ENCODE measurements at places on chromosomes 5 and 9.

GRCh38 chr5:59565551-59565950 lies 328.0 kb downstream of the PDE4D start:
- no peak for DNase-seq

DNA sequence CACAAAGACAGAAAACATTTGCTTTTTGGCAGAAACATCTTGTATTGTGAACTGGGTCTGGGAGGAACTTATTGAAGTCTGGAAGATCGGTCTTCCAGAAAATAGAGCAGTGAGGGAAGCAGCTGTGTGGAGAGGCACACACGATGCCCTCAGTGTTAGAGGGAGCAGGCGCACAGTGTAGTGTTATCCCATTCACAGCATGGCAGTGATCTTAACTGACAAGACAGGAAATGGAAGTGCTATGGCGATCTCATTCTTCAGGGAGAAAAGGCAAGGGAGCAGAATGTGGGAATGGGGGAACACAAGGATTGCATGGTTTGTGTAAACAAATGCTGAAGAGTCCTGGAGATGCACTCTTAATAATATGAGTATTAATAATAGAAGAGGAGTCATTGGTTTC lies 161.0 kb downstream of the PBX3 start:
- no peak for DNase-seq

- DNase-seq, result no peak
Observed at GRCh38 chr9:103804077-103804735, 289.9 kb upstream of the SMC2 start.

- DNase-seq, result peak; percentile 53
Observed at GRCh38 chr9:109411798-109412352, 86.2 kb downstream of the PTPN3 start.

DNA sequence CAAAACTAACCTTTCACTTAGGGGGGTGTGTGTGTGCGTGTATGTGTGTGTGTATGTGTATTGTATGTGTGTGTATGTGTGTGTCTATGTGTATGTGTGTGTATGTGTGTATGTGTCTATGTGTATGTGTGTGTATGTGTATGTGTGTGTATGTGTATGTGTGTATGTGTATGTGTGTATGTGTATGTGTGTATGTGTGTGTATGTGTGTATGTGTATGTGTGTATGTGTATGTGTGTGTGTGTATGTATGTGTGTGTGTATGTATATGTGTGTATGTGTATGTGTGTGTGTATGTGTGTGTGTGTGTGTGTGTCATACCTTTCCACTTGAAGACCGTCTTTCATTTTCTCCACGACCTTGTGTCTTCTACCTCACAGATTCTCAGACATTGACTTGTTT lies 20.8 kb upstream of the FLT4 start:
- DNase-seq, result no peak

DNA sequence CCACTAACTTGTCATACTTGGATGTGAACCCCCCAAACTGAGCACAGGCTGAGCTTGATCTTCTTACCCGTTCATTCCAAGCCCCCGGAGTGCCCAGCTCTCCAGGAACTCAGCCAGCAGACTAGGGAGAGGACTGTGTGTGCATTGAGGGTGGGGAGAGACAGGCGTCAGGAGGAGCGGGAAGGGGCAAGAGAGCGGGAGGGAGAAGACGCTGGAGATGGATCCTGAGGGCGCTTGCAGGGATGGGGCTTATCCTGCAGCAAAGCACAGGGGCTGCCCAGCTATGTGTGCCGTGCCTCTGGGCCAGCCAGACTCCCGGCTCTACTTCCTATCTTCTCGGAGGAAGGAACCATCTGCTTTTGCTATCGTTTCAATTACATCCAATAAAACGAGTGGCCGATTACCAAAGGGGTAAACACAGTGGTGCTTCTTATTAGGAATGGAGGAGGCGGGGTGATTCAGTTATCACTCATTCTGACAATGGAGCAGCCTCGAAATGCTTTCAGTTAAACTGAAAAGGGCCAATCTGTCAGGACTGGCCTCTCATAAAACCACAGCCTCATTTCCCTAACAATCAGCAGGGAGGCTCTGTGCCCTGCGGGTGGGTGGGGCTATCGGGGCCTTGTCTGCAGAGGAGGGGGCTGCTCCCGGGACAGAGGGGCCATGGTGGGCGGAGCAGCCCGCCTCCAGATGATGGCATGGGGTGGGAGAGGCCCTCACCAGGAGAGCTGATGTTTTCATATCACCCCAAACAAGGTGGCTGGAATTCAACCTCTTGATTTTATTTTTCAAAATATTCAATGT lies 168.2 kb downstream of the DAB2IP start:
- peak; percentile 38 for DNase-seq

DNA sequence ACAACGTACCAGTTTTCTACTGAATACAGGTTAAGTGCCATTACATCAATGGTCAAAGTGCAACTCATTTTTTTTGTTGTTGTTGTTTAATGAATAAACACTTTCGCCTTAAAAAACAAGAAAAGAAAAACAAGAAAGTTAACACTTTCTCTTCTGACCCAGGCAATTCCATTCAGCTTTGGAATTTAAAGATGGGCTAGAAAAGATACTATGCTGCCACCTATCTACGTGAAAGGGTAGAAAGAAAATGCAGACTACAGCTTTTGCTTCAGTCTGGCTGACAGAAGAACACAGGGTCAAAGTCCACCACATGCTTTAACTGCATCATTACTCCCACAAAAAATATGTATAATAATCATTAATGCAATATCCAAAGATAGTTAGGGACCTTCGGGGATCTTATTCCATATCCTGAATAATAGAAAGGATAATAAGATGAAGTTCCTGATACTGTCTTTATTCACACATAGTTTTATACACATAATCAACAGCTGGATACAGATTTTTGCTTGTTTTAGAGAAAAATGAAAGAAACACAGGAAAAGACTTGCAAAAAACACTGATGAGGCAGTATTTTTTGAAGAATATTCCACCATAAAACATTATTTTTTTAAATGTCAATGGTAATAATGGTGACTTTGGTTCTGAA lies 40.4 kb downstream of the ZDHHC21 start:
- no peak for DNase-seq

DNA sequence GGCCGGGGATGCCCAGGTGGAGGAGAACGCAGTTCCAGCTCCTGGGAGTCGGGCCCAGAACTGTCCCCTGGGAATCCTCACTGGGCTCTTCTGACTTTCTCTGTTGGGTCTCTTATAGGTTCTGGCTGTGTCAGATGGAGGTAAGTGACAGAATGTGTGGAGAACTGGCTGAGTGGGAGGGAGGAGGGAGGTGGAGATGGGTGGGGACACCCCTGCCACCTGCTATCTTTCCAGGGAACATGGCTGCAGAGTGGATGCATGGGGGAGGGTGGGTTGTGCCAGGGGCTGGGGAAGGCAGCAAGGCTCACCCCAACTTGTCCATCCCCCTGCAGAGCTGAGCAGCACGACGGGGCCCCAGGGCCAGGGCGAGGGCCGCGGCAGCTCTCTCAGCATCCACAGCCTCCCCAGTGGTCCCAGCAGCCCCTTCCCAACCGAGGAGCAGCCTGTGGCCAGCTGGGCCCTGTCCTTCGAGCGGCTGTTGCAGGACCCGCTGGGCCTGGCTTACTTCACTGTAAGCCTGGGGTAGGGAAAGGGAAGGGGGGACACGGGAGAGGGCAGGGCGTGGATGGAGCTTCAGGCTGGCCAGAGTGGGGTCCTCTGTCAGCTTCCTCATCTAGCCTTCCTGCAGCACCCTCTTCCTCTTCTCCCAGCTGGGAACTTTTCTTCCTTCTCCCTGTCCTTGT lies 8.3 kb downstream of the RGS14 start:
- DNase-seq, result no peak

- DNase-seq, result peak; percentile 30
Observed at GRCh38 chr5:119453040-119453373, 710 bp downstream of the HSD17B4 start.

GRCh38 chr9:138042146-138042545 lies 164.6 kb downstream of the CACNA1B start:
- no peak for DNase-seq

GRCh38 chr5:75052192-75053053 lies at the start of gene GCNT4:
GCNT4 (minus strand) TSS chr5:75052558; CDS start chr5:75030037, 22,521 bp downstream.
- DNase-seq, result peak; percentile 67

- no peak for DNase-seq
Observed at GRCh38 chr5:16500024-16500423, 34.4 kb upstream of the ZNF622 start.

DNA sequence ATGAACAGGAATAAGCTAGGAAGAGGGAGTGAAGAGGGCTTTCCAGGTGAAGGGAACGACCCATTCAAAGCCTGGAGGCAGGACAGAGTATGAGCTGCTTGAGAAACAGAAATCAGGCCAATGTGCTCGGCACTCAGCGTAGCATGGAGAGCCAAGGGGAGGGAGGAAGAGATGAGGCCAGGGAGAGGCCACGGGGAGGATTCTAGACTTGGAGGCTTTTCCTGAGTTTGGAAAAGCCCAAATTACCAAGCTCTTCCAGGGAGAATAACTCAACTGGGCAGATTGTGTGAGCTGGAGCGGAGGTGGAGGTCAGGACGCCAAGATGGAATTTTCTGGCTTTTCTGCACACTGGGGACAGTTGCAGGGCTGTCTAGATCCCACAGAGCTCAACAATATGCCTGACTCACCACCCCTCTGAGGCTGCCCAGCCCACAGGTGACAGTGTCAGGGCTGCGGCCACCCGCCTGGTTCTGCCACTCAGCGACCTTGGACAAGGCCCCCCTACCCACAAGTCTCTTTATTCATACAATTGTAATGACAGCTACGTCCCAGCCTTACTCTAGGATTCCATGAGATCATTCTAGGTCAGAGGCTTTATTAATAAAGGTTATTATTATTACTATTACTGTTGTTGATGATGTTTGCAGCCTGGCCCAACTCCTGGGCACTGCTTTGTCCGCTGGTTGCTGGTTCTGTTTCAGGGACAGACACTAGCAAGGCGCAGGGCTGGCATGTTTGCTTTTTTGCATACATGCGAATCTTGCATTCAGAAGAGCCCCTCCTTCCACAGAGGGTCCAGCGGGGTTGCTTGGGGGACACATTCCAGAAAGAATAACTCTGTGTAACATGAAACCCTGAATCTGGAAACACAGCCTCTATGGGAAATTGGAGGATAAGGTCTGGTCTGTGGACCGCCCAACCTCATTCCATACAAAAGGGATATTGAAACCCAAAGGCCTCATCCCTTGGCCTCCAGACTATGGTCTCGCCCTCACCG lies 9.4 kb upstream of the LMX1B start:
- DNase-seq, result no peak

GRCh38 chr5:146419696-146420095 lies 27.4 kb upstream of the TCERG1 start:
- DNase-seq, result no peak

- DNase-seq, result peak; percentile 84
Observed at GRCh38 chr5:75335952-75336614, 937 bp upstream of the HMGCR start.

GRCh38 chr9:81604306-81605169 lies 84.8 kb downstream of the TLE1 start:
- no peak for DNase-seq

- peak; percentile 55 for DNase-seq
Observed at GRCh38 chr9:33852216-33852826, 35.4 kb downstream of the UBE2R2 start.

DNA sequence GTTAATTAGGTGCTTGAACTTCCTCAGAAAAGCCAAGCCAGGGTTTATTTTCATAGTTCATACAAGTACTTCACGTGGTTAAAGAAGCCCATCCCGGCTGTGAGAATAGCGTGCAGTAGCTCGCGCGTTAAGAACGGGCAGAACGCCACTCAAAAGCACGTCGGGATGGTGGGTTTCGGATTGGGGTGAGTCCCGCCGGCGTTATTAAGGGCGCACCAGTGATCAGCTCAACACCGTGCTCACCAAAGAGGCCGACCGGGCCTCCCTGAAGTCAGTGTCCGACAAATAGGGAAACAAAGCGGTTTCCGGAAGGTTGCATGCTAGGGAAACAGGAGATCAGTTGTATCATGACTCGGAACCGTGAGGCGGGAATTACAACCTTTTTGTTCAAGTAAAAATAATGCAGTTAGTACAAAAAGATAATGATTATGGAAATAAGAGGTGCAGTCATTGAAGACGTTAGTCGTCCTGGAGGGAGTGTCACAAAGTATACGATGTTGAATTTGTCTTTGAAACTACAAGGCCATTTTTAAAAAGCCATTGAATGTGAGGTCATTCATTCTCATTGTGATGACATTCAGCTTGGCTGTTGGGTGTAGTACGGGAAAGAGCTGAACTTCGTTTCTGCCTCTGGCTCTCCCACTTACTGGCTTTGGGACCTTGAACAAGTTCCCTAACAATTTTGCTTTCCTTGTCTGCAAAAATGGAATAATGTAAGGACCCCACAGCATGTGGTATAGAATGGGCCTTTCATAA lies 992 bp downstream of the SETD9 start:
- DNase-seq, result peak; percentile 23

Data from AG10803 (cell line).